ENCODE measurements at places on chromosomes 3 and 15.
A peak's percentile ranks its signal among the peaks of the same experiment; 100 is the strongest.

DNA sequence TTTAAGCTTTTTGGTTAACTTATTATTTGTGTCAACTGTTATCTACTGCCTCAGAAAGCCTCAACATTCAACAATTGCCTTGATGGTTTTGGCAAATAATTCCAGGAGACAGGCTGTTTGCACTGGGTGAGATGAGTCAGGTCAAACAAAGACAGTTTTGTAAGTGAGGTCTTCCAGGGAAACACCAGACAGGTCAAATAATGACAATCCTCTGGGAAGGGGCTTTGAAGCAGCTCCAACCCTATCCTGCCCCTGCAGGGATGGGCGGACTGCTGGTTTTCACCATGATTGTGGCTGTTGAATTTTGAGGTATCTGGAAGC is 79.4 kb upstream of the PRR23E start:
- peaks cover 1% of the 10 kb centered on the region for H3K27me3 ChIP-seq
- H3K4me3 ChIP-seq = no peak overlapping the region
- no peaks in the 10 kb centered on the region for H3K4me1 ChIP-seq
- no peaks in the 10 kb centered on the region for H3K36me3 ChIP-seq
- no peak overlapping the region for H3K27ac ChIP-seq
- no peak for DNase-seq

GRCh38 chr15:44300572-44300971 is 12.1 kb downstream of the GOLM2 start:
- no peaks in the 10 kb centered on the region for H3K27me3 ChIP-seq
- H3K4me1 ChIP-seq = peaks cover 37% of the 10 kb centered on the region
- no peak overlapping the region for H3K4me3 ChIP-seq
- H3K36me3 ChIP-seq = no peaks in the 10 kb centered on the region
- no peak for DNase-seq

GRCh38 chr3:143924522-143925285 is 46.9 kb upstream of the DIPK2A start:
- peaks cover 8% of the 10 kb centered on the region for H3K4me1 ChIP-seq
- no peak for DNase-seq
- H3K27ac ChIP-seq = no peak overlapping the region
- H3K4me3 ChIP-seq = no peak overlapping the region

- no peak for DNase-seq
- H3K4me1 ChIP-seq = peaks cover 5% of the 10 kb centered on the region
- no peak overlapping the region for H3K4me3 ChIP-seq
- H3K36me3 ChIP-seq = no peaks in the 10 kb centered on the region
- H3K27ac ChIP-seq = no peak overlapping the region
Observed at GRCh38 chr3:72105306-72105705, 320.4 kb upstream of the PROK2 start.

DNA sequence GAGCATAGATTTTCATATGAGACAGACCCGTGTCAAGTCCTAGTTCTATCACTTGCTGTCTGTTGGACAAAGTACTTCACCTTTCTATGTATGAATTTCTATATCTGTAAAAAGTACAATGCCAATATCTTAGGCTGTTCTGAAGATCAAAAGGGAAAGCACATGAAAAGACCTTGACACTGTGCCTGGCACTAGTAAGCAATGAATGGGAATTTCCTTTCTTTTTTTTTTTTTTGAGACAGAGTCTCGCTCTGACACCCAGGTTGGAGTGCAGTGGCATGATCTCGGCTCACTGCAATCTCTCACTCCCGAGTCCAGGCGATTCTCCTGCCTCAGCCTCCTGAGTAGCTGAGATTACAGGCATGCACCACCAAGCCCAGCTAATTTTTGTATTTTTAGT is 35.4 kb upstream of the ETV5 start:
- no peak overlapping the region for H3K27ac ChIP-seq
- peaks cover 23% of the 10 kb centered on the region for H3K27me3 ChIP-seq
- H3K4me1 ChIP-seq = no peaks in the 10 kb centered on the region

- peaks cover 23% of the 10 kb centered on the region for H3K36me3 ChIP-seq
- no peaks in the 10 kb centered on the region for H3K27me3 ChIP-seq
- no peak overlapping the region for H3K27ac ChIP-seq
- H3K4me3 ChIP-seq = no peak overlapping the region
- peaks cover 6% of the 10 kb centered on the region for H3K4me1 ChIP-seq
Observed at GRCh38 chr3:180926526-180926925, 14.1 kb downstream of the FXR1 start.

DNA sequence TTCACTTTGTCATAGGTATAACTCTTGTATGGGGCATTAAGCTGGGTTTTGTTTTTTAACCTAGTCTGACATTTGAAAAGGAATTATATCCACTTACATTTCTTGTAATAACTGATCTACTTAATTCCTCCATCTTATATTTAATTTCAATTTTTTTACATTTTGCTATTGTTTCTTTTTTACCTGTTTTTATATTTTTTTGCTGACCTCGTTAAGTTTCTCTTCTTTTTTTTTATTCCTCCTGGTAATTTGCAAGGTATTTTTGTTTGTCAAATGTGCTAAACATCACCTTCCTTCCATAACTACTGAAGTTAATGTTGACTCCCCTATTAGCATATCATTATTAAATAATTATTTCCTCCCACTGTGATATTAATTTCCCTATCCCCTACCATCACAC is 87.7 kb upstream of the NR2F2 start:
- H3K27me3 ChIP-seq = no peaks in the 10 kb centered on the region
- no peak overlapping the region for H3K4me3 ChIP-seq
- H3K4me1 ChIP-seq = no peaks in the 10 kb centered on the region
- DNase-seq = no peak
- no peaks in the 10 kb centered on the region for H3K36me3 ChIP-seq

DNA sequence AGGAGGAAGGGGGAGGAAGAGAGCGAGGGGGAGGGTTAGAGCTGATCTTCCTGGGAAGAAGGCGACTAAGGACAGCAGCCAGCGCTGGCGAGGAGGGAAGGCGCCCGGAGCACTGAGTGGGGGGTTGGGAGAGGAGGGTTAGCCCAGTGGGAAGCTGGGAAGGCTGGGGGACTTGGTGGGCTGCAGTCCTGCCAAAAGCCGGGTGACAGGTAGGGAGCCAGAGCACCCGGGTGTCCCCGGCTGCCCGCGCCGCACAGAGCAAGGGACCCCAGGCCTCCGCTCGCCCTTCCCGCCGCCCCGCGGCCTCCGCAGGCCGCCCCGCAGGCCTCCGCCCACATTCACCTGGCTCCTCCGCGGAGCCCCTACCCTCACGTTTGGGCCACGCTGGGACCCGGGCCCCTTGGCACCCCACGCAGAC is 448 bp downstream of the SLC12A8 start:
- DNase-seq = peak; percentile 40
- H3K4me3 ChIP-seq = peak overlapping the region; percentile 76
- no peaks in the 10 kb centered on the region for H3K27me3 ChIP-seq
- peaks cover 18% of the 10 kb centered on the region for H3K4me1 ChIP-seq
- H3K27ac ChIP-seq = peak overlapping the region; percentile 73
- H3K36me3 ChIP-seq = no peaks in the 10 kb centered on the region

- no peaks in the 10 kb centered on the region for H3K27me3 ChIP-seq
- no peak overlapping the region for H3K27ac ChIP-seq
- H3K36me3 ChIP-seq = no peaks in the 10 kb centered on the region
- H3K4me3 ChIP-seq = no peak overlapping the region
- DNase-seq = no peak
Observed at GRCh38 chr3:171113716-171114115, 87.2 kb upstream of the SLC2A2 start.

- peaks cover 4% of the 10 kb centered on the region for H3K36me3 ChIP-seq
- H3K4me1 ChIP-seq = peaks cover 11% of the 10 kb centered on the region
- H3K4me3 ChIP-seq = peak within 1 kb of the TSS; percentile 69
- H3K27ac ChIP-seq = no peak within 1 kb of the TSS
- H3K27me3 ChIP-seq = peaks cover 24% of the 10 kb centered on the region
- DNase-seq = peak; percentile 36
Observed at GRCh38 chr3:39809181-39809994, at the start of gene MYRIP. MYRIP (plus strand) TSS chr3:39809609; CDS start chr3:39900817, 91,208 bp downstream.

GRCh38 chr3:22292681-22293080 is 541.7 kb upstream of the ZNF385D start:
- no peaks in the 10 kb centered on the region for H3K36me3 ChIP-seq
- H3K4me1 ChIP-seq = peaks cover 16% of the 10 kb centered on the region
- no peak overlapping the region for H3K27ac ChIP-seq

GRCh38 chr15:85956532-85957275 is 123.0 kb upstream of the AGBL1 start:
- H3K36me3 ChIP-seq = no peaks in the 10 kb centered on the region
- H3K4me3 ChIP-seq = no peak overlapping the region
- H3K27ac ChIP-seq = no peak overlapping the region
- H3K4me1 ChIP-seq = no peaks in the 10 kb centered on the region

Measured in MCF 10A (cell line).